Amniotic stem cell (primary cell): ENCODE measurements at places on chromosomes 3 and 15.

- no peak for DNase-seq
Measured at GRCh38 chr3:46469680-46470357, 5.1 kb upstream of the LTF start.

DNA sequence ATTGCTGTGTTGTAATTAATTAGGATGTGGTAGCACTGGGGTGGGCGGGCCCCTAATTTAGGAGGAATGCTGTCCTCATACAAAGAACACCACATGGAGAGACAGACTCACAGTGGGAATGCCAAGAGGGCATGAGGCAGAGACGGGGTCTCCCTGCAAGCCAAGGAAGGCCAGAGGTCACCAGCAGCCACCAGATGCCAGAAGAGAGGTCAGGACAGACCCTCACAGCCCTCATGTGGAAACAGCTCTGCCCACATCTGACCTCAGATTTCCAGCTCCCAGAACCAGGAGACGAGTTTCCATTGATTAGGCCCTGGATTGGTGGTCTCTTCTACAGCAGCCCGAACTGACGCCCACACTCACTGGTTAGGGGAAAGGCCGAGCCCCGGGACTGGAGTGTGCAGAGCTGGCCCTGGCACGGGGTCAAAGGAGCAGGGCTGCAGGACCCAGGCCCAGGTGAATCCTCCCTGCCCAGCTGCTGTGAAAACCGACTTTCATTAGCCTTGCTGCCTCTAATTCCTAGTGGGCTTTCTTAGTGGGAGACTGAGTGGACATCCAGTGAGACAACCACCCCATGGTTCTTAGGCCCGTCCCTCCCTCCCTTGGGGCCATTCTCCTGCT, 43.0 kb upstream of the SLC41A3 start:
- DNase-seq: no peak

DNA sequence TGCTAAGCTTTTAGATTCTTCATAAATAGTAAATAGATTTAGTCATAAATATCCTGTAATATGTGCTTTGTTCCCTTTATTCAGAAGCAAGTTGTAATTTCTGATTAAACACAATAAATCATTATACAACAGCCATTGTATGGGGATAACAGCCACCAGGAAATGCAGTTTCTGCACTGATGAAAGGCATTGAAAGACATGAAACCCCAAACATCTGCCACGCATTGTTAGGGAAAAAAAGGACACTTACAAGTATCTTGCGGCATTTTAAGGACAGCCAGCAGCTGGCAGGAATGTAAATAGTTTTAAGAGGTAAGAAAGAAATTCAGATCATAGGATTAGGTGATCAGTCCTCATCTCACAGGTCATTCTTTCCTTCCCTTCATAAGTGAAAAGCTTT, 801.1 kb upstream of the LMCD1 start:
- DNase-seq: no peak

DNA sequence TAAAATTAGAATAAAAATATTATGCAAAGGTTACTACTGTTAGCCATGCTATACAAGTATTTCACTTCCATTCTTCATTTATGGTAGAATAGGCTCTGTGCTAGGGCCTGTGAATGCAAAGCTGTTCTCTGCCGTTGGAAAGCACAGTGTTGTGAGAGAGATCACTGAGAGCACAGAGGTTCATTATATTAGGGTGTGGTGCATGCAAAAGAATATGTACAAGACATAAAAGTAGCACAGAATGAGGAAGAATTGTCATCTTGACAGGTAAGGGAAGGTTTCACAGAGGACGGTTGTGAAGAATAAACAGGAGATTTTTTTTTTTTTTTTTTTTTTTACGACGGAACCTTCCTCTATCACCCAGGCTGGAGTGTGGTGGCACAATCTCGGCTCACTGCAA, 25.2 kb upstream of the FNDC3B start:
- no peak for DNase-seq

DNA sequence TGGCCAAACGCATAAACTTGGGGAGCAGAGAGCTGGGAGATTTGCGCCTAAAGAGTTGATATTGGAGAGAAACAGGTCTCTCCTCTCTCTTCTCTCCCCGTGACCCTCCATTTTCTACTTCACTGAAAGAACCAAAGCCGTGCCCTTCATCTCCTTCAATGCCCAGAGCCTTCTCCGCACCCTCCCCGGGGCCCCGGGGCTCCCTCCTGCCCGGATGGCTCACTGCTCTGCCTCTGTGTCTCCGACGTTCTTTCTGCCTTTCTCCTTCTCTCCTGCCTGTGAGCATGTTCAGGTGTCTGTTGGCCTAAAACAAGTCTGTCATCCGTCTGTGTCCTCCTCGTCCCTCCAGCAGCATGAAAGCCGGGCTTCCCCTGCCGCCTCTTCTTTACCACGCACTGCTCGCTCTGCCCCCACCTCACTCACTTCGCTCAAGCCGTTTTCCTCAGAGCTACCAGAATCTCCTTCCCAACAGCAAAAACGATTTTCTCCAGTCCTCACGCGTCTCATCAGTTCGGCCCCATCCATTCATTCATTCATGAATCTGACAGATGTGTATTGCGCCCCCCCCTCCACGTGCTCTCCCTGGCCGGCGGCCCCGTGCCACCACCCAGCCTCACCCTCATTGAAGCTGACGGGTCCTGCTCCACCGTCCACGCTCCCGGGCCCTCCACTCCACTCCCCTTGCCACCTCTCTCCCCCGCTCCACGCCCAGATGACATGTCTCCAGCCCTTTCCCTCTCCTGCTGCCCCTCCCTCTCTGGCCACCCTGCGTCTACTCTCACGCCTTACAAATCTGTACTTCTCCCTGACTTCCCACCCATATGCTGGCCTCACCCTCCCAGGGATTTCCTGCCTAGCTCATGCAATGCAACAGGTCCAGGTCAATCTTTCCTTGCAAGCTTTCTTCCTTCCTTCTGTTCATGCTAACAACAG, 10.2 kb downstream of the MUC4 start:
- DNase-seq: no peak

GRCh38 chr15:38878926-38879325, 314.3 kb upstream of the RASGRP1 start:
- DNase-seq: no peak

GRCh38 chr3:37054370-37054769, 61.1 kb downstream of the MLH1 start:
- DNase-seq: no peak

DNA sequence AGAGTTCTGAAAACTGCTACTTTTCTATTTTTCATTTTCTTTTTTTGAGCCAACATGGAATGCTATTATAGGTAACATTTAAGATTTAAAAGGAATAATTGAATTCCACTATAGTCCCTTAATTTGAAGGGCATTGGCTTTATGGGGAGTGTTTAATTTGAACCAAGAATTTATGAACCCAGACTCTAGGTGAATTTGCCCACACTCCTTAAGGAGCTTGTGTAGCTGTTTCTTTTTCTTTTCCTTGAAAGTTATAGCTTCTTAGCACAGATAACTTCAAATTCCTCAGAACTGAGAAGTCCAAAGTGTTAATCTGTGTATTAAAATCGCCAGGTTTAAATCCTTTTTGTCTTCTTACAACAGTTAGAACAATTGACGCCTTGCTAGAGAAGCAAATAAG, 4.7 kb upstream of the MEIS2 start:
- no peak for DNase-seq

DNA sequence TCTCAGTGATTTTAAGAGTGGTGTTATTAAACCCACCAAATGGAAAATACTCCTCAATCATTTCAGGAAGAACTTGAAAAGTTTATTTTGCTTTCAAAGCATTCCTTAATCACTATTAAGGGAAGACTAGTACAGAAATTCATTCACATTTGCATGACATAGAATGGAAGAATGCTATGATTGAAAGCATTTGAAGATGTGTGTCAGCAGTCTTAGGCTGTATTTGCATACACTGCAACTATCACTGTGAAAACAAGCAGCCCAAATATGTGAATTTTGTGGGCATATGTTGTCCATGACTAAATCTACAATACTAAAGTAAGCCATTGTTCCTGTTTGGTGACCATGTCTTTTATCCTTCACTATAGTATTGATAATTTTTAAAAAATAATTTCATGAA, 95.8 kb downstream of the CNTN3 start:
- no peak for DNase-seq

DNA sequence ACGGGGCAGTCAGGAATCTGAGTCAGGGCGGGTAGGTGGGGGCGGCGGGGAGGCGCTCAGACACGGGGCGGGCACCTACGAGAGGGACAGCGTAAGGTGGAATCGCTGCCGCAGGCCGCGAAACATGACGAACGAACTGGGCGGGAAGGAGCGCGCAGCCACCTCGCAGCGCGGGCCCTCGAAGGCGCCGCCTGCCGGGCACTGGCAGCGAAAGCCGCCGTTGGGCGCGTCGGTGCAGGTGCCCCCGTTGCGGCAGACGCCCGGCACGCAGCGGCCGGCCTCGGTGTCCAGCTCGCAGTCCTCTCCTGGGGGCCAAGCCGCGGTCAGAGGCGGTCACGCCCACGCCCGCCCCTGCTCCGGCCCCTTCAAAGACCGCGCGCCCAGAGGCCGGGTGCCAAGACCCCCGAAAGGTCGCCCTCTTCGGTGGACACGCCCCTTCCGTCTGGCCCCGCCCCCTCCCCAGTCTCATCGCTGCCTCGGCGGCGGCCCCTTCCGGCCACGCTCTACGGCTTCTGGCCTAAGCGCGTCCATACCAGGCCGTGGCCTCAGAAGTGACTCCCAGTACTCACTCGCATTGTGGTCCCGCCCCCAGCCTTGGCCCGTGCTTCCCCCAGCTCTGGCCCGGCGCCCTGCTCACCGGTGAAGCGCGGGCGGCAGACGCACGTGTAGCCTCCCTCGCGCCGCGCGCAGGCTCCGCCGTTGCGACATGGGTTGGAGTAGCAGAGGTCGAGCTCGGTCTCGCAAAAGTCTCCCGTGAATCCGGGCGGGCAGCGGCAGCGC, 6.4 kb downstream of the CELSR3 start:
- DNase-seq: no peak

GRCh38 chr3:12946251-12946648, 104.9 kb upstream of the RPL32 start:
- no peak for DNase-seq

DNA sequence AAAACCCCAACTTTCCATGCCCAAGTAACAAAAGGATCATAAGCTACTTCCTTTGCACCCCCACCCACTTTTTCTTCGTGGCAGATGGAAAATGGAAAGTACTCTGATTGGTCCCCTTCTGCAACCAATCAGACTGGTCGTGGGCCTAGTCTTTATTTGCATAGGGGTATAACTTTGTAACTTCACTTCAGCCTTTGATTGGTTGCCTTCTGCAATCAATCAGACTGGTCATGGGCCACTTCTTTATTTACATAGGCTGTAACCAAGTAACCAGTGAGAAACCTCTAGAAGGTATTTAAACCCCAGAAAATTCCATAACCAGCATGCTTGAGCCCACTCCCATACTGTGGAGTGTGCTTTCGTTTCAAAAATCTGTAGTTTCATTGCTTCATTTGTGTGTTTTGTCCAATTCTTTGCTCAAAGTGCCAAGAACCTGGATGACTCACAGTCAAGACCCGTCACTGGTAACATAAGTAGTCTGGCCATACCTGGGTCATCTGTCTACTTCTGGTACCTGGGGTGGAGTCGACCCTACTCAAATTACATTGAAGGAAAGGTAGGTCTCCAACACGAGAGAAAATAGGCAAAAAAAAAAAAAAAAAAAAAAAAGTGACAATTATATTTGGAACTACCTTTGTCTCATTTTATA, 41.9 kb downstream of the CMTM8 start:
- DNase-seq: no peak

DNA sequence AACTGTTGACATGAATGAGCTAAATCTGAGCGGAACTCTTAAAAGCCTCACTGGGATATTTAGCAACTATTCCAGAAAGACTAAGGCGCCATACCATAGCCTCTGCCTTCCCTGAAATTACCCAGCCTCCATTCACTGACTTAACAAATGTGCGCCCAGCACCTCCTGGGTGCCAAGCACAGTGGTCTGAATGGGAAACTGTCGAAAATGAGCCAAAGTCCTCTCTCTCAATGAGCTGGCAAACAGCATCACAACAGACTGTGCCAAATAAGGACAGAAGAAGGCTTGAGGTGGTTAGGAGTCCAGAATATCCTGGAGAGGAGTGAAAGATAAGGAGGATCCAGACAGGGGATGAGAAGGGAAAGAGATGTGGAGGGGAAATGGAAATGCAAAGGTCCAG, 332.4 kb downstream of the MAGI1 start:
- no peak for DNase-seq

DNA sequence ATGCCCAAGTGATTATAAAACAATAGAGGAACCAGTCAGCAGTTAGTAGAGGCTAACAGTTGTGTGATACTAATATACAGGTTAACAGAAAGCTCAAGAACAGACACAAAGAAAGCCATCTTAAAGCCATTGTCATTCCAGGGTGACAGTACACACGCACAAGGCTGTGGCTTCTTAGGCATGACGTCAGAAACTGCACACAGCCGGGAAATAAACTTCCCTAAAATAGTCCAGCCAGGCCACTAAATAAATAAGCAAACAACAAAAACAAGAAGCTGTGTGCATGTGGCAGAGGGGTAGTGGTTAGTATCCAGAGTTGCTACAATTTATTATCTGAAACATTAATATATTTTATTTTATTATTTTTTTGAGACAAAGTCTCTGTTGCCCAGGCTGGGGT, 49.8 kb downstream of the PPCDC start:
- DNase-seq: no peak

DNA sequence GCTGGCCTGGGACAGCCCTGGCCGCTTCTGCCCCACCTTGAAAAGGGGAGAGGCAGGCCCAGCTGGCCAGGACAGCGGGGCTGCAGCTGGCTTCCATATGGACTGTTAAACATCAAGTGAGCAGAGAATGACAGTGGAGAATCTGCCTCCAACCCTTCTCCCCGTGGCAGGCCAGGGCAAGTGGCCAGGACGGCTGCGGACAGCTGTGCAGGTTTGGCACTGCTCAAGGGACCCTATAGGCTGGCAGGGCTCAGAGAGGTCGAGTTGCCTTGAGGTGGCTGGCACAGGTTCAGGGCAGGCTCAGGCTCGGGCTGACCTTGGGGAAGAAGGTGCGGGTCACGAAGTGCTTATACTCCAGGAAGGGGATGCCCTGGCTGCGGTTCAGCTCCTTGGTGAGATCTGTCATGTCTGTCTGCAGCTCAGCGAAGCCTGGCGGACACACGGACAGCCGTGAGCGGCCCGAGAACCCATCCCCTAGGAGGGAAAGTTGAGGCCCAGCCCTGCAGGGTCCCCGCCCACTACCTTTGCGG, 24.3 kb downstream of the H1-8 start:
- DNase-seq: no peak

DNA sequence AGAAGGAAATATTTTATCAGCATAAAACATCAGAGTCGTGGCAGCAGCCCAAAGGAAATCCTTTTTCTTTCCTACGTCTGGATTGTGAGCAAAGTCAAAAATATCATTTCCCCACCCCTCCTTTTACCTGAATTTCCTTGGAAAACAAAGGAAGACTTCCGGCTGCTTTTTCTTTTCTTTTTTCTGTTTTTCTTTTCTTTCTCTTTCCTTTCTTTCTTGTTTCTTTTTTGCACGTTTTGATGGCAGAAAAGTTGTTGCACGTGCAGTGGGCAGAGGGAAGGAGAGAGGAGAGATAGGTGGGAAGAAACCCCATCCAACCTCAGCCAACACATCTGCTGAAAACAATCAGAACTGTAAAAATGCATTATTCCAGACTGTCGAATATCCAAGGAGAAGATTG, 544 bp upstream of the MYO1E start:
- DNase-seq: no peak

GRCh38 chr15:67147396-67147949, 82.1 kb downstream of the SMAD3 start:
- no peak for DNase-seq

GRCh38 chr15:26890451-26890850, 23.6 kb downstream of the GABRA5 start:
- no peak for DNase-seq

- DNase-seq: no peak
Measured at GRCh38 chr3:10392244-10392643, 71.3 kb upstream of the SEC13 start.

- no peak for DNase-seq
Measured at GRCh38 chr3:11611341-11611799, 32.3 kb downstream of the VGLL4 start.
